ENCODE measurements at places on chromosomes 13 and 19.

DNA sequence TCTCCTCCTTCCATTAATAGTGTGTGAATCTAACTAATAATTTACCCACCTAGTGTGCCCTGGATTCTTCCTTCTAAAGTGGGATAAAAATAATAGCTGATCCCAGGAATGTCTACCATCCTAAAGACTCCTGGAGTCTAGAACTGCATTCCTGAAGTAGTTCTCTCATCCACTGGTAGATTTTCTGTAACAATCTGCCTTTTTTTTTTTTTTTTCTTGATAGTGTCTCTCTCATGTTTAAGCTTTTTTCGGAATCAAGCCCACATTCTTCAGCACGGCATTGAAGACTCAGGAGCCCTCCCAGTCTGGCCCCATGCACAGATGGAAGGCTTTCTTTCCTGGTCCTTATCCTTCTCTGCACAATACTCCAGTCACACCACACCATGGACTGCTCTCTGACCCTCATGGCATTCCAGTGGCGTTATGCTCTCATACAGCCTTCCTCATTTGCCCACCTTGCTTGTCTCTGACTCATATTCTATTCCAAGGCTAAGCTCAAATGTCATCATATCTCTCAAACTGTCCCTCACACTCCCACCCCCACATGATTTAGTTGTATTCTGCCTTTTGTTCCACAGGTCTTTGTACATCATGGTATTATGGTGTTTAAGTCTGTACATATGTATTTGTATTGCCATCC, 68.7 kb upstream of the FRY start:
- H3K4me1 ChIP-seq = no peaks in the 10 kb centered on the region
- H3K36me3 ChIP-seq = no peaks in the 10 kb centered on the region
- H3K27me3 ChIP-seq = no peaks in the 10 kb centered on the region
- no peak overlapping the region for H3K4me3 ChIP-seq
- H3K27ac ChIP-seq = no peak overlapping the region
- DNase-seq = no peak

DNA sequence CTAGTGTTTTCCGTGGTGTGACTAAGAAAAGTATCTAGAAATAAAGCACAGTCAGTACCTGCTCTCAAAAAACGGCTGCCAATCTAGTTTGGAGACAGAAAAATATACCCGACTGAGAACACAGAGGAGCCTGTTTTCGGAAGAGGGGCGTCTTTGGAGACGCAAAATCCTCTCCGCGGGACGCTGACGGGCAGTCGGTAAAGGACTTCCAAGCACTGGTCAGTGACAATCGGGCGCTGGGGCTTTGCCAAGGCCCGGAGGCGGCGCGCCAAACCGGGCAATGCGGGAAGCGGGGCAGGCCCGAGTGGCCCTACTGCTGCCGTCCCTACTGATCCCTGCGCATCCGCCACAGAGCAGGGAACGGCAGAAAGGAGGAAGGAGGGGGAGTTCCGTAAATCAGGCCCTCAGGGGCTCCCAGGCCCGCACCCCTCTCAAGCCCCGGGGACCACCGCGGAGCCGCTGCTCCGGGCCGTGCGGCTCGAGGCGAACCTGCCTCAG, 588 bp upstream of the DPY19L3 start:
- no peaks in the 10 kb centered on the region for H3K27me3 ChIP-seq
- H3K36me3 ChIP-seq = peaks cover under 1% of the 10 kb centered on the region
- peak overlapping the region; percentile 62 for H3K4me3 ChIP-seq
- peak; percentile 52 for DNase-seq
- peaks cover 19% of the 10 kb centered on the region for H3K4me1 ChIP-seq

DNA sequence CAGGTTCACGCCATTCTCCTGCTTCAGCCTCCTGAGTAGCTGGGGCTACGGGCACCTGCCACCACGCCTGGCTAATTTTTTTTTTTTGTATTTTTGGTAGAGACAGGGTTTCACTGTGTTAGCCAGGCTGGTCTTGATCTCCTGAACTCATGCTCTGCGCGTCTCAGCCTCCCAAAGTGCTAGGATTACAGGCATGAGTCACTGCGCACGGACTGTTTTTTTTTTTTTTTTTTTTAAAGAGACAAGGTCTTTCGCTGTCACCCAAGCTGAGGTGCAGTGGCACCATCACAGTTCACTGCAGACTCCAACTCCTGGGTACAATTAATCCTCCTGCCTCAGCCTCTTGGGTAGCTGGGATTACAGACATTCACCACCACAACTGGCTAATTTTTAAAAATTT, 8.2 kb upstream of the ADAMTS10 start:
- DNase-seq = no peak
- no peak overlapping the region for H3K4me3 ChIP-seq
- no peaks in the 10 kb centered on the region for H3K36me3 ChIP-seq
- H3K27ac ChIP-seq = no peak overlapping the region
- no peaks in the 10 kb centered on the region for H3K27me3 ChIP-seq
- H3K4me1 ChIP-seq = no peaks in the 10 kb centered on the region

DNA sequence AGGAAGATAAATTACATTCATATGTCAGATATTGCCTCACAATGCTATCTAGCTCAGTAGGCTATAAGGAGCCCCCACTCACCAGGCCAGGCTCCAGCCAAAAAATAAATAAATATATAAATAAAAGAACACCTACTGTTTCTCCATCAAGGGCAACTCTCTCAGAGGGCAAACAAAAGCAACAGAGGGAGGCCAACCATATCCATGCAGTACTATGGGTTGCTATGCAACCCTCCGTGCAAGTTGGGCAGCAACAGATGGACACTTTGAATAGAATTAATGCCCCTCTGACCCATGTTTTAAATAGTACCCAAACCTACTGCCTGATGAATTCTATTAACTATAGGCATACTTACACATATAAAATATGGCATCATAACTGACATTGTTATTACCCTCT, 279.8 kb upstream of the EDNRB start:
- no peak overlapping the region for H3K27ac ChIP-seq
- no peaks in the 10 kb centered on the region for H3K27me3 ChIP-seq
- H3K4me1 ChIP-seq = no peaks in the 10 kb centered on the region
- no peaks in the 10 kb centered on the region for H3K36me3 ChIP-seq

GRCh38 chr19:16861834-16862233, 27.0 kb upstream of the F2RL3 start:
- H3K27ac ChIP-seq = no peak overlapping the region
- H3K36me3 ChIP-seq = peaks cover 29% of the 10 kb centered on the region
- no peaks in the 10 kb centered on the region for H3K4me1 ChIP-seq
- no peak for DNase-seq
- no peaks in the 10 kb centered on the region for H3K27me3 ChIP-seq

DNA sequence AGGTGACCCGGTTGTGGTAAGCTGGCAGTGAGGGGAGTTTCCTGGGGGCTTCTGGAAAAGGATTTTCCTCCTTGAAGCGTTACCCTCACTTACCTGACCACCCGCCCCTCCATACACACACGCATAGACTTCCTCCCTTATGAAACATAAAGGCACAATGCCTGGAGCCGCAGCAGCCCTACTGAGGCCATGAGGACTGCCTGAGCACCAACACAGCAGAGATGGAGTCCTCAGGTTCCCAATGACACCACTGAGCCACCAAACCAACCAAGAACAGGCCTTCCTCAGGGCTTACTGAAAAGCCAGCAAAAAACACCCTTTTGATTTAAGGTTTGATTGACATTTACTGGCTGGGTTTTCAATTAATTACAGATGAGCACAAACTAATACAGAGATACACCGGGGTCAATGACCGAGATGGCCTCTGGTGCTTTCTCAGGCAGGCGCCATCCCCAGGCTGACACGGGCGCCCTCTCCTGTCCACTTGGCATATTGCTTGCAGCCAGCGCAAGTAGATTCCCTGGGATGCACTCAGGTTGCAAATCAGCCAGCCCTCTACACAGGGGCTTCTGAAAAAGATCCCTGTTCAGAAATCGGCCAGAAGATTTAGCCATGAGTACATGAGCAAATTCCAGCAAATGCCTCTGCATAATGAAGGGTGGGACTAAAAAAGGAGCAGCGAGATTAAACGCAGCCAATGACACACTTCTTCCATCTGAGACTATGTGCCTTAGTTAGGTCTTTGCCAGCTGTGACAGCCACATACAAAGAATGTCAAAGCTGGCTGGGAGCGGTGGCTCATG, 14.8 kb downstream of the OPA3 start:
- no peaks in the 10 kb centered on the region for H3K36me3 ChIP-seq
- peaks cover 4% of the 10 kb centered on the region for H3K4me1 ChIP-seq
- DNase-seq = peak; percentile 72
- H3K4me3 ChIP-seq = no peak overlapping the region

DNA sequence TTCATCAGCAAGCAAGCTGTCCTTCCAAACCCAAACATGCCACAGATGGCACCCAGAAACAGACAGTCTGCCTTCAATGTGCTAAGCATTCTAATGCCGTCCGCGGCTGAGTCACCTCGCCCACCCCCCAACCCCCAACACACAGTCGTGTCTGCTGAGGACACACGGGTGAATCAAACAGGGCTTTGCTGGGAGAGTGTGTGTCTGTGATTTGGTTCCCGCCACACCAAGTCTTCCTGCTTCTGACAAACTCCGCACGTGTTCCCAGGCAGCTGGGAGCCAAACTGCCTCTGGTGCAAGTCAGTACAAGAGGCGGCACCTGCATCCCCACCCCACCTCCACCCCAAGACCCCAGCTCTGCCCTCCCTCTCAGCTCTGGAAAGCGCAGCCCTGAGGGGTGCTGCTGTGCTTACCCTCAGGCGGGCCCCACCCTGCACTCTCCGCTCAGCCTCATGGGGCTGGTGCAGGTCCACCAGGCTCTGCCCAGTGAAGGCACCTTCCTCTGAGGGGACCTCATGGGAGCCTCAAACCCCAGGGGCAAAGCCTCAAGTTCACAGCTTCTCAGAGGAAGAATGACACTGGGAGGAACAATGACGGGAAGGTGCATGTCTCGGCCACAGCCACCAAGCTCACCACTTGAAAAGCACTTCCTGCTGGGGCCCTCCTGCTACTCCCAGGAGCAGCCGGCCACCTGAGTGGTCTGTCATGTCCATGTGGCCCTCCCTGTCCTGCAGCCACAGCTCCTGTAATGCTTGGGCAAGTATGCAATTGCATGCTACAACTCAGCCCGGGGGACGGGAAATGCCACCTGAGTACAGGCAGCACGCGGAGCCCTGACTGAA, 15.0 kb upstream of the SLC35E1 start:
- peaks cover 77% of the 10 kb centered on the region for H3K4me1 ChIP-seq
- no peak overlapping the region for H3K4me3 ChIP-seq
- H3K36me3 ChIP-seq = no peaks in the 10 kb centered on the region
- H3K27ac ChIP-seq = peak overlapping the region; percentile 79
- peak; percentile 63 for DNase-seq

DNA sequence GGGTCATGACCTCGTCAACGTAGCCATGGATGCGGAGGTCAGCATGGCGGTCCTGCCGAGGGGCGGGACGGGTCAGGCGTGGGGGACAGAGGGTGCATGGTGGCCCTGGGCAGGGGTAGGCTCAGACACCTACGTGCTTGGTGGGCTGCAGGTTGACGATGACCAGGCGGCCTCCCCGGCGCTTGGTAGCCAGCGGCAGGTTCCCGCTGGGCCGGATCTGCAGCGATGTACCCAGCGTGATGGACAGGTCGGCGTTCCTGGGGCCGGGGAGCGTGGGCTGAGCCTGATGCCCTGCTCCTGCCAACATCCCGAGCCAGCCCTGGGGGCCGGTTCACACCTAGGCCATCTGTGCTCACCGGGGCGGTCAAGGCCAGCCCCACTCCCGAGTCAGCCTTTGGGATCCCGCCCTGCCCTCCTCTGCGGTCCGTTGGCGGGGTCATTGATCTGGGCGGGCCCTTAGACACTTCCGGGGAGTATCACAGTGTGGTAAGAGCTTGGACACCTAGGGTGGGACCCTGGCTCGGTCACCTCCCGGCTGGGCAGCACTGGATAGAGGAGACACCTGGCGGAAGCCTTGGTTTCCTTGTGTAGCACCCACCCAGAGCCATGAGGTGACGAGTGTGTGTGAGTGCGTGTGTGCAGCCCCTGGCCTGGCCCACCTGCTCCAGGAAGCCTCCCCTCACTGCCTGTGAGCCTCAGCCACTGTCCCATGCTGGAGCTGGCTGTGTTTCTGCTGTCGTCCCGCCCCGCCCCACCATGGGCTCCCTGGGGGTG, 7.3 kb downstream of the SIRT6 start:
- H3K4me1 ChIP-seq = no peaks in the 10 kb centered on the region
- no peak for DNase-seq
- H3K27ac ChIP-seq = no peak overlapping the region
- no peaks in the 10 kb centered on the region for H3K36me3 ChIP-seq
- no peak overlapping the region for H3K4me3 ChIP-seq
- peaks cover 13% of the 10 kb centered on the region for H3K27me3 ChIP-seq

- peaks cover 27% of the 10 kb centered on the region for H3K36me3 ChIP-seq
- H3K4me1 ChIP-seq = peaks cover 4% of the 10 kb centered on the region
- no peaks in the 10 kb centered on the region for H3K27me3 ChIP-seq
- H3K27ac ChIP-seq = no peak overlapping the region
- no peak for DNase-seq
These were observed 5.9 kb downstream of the RAB8A start for GRCh38 chr19:16117594-16118033.

DNA sequence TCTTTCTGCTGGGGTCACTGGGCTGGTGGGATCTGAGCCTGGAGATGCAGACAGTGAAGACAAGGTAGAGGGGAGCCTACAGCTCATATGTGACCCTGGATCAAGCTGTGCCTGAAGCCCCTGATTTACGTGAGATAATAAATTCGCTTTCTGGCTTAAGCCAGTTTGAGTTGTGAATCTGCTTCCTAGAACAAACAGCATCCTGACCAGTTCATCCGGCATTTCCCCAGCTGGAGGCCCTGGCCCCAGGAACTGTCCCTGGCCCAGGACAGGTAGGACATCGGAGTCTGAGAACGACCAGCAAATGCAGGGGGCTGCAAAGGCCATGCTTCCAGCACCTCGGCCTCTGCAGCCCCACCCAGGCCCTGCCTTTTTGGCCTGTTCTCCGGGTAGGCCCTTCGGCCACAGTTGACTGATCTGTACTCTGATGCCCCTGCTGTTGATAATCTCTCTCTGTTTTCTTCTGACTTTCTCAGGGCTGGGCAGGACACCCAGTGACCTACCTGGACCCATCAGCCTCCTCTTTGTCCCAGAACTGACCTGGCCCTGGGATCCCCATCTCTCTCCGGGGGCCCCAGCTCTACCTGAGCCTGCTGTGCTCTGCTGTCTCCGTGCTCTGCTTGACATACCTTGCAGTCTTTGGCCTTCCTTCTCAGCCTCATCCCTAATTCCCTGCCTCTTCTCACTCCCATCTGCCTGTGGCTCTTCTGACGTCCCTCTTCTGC, 9.5 kb upstream of the VSIG10L start:
- peaks cover 7% of the 10 kb centered on the region for H3K4me1 ChIP-seq
- H3K27ac ChIP-seq = no peak overlapping the region
- DNase-seq = no peak
- peaks cover 2% of the 10 kb centered on the region for H3K36me3 ChIP-seq
- H3K4me3 ChIP-seq = no peak overlapping the region
- no peaks in the 10 kb centered on the region for H3K27me3 ChIP-seq

- H3K4me3 ChIP-seq = no peak overlapping the region
- DNase-seq = no peak
- H3K36me3 ChIP-seq = no peaks in the 10 kb centered on the region
- no peaks in the 10 kb centered on the region for H3K4me1 ChIP-seq
- H3K27me3 ChIP-seq = no peaks in the 10 kb centered on the region
- no peak overlapping the region for H3K27ac ChIP-seq
These were observed 264.1 kb downstream of the NALCN start for GRCh38 chr13:101152184-101152583.

- no peaks in the 10 kb centered on the region for H3K27me3 ChIP-seq
- H3K4me1 ChIP-seq = peaks cover 12% of the 10 kb centered on the region
- no peak overlapping the region for H3K27ac ChIP-seq
- no peak overlapping the region for H3K4me3 ChIP-seq
These were observed 162.3 kb upstream of the SERP2 start for GRCh38 chr13:44211286-44211685.

Data from cardiac muscle cell (in vitro differentiated cells and primary cell).